GM18507 (cell line): ENCODE measurements at places on chromosomes 4 and X.

- no peak for DNase-seq
These were observed 248.6 kb upstream of the ETNPPL start for GRCh38 chr4:109011241-109012026.

GRCh38 chr4:85854546-85854945 is 379.6 kb downstream of the ARHGAP24 start:
- DNase-seq: no peak

DNA sequence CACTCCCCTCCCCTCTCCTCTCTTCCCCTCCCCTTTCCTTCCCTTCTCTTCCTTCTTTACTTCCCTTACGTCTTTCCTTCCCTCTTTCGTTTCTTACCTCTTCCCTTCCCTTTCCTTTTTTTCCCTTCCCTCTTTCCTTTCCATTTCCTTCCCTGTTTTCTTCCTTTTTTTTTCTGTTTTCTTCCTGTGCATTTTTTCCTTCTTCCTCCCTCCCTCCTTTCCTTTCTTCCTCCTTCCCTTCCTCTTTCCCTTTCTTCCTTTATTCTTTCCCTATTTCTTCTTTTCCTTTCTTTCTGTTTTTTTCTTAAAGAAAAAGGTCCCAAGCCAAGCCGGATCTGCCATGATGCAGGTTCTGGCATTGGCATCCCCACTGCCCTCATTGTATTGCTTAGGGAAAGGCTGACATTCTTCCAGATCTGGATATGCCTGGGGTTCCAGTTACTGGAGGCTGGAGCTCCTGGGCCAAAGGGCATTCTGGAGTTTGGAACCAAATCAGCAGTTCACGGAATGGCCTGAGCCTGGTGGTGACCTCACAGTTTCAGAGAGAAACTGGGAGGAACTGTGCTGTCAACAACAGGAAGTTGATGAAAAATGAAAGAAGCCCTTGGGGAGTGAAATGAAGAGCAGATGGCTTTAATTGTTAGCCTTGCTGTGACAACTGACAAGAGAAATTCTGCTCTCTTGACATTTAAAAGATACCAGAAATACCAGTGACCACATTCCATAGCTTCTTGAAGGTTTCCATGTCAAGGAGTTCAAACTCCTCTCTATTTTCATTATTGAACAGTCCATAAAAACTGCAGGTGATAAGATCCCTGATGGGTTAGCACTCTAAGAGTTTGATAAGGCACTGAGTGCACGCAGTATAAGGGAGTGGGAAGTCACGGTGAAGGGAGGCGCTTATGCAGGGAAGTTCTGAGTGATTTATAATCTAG is 622.1 kb downstream of the SPRY1 start:
- peak; percentile 26 for DNase-seq

DNA sequence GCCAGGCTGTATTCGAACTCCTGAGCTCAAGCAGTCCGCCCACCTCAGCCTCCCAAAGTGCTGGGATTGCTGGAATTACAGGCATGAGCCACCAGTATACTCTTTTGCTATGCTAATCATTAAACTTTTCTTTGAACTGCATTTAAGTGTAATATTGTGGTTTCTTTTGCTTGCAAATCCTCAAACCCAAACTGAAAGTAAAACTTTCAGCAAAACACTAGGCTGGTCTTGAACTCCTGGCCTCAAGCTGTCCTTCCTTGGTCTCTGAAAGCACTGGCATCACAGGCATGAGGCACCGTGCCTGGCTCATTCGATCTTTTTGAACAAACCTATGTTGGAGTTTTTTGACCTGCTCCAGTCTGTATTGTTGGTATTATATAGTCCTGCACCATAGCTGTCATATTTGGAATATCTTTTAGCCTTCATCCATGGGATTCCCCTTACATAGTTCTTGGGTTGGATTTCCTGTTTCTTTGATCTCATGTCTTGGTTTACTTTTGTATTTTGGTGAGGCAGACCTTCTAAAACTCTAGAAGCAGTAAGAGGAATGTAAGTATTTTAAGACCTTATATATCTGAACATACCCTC is 34.1 kb downstream of the MOB1B start:
- no peak for DNase-seq

DNA sequence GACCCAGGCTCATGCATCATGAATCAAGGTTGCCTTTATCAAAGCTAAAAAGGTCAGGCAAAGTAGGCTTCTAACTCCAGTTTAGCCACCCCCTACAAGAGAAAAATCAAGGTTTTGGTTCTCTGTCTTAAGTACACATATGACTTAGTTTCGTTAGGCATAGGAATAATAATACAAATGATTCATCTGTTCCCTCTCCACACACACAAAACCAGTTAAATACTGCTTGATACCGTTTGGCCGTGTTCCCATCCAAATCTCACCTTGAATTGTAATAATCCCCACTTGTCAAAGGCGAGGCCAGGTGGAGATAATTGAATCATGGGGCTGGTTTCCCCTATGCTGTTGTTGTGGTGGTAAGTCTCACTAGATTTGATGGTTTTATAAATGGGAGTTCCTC is 226.2 kb downstream of the HS6ST2 start:
- DNase-seq: no peak

- no peak for DNase-seq
These were observed 7.0 kb downstream of the SMIM14 start for GRCh38 chr4:39631700-39632079.

- no peak for DNase-seq
These were observed 165.7 kb downstream of the KDR start for GRCh38 chr4:54959651-54960116.

DNA sequence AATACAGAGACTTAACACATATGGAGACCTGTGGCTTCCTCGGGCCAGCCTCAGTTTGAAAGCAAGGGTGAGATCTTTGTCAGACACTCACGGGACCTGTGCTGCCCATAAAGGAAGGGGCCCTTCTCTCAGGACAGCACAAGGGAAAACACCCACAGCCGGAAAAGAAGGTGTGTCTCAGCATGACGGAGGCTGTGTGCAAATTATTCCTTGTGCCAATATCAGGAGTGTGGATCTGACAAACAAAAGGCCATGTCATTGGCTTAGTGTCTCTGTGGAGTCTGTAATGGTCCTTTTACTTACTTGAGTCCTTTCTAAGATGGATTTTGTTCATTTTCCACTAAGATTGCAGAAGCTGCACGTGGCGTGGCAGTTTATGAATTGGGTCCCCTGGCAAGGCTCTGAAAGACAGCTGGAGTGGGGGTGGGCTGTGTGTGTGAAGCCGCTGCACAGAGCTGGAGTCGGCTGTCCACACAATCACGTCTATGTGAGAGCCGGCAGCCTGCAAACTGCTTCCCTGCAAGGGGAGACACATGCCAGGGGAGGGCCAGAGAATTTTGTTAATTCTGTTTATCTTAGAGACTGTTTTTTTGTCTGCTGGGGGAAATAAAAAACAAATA is 1.9 kb downstream of the ENPP6 start:
- DNase-seq: no peak

GRCh38 chrX:130878350-130879341 is 24.4 kb downstream of the ENOX2 start:
- no peak for DNase-seq

DNA sequence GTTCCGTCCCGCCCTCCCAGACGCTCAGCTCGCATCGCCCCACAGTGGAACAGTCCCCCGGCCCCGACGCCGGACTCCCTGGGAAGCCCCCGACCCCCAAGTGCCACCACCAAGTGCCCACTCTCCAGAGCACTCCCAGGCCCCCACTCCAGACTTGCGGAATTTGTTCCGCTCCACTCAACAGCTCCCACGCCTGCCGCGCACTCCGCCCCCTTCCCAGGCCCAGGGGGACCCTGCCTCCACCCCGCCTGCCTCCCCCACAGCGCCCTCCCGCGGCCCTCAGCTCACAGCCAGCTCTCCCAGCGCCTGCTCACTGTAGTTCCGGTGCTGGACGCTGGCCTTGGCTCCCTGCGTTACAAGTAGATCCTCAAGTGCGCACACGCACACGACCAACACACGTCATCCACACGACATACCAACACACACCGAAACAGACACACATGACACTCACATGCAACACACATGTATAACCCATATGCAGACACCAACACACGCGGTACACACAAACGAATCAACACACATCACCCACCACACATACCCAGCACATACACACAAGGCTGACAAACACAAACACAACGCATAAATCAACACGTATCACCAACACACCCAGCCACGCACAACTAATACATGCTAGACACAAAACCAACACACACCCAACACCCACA is 8.0 kb downstream of the MSX1 start:
- no peak for DNase-seq

DNA sequence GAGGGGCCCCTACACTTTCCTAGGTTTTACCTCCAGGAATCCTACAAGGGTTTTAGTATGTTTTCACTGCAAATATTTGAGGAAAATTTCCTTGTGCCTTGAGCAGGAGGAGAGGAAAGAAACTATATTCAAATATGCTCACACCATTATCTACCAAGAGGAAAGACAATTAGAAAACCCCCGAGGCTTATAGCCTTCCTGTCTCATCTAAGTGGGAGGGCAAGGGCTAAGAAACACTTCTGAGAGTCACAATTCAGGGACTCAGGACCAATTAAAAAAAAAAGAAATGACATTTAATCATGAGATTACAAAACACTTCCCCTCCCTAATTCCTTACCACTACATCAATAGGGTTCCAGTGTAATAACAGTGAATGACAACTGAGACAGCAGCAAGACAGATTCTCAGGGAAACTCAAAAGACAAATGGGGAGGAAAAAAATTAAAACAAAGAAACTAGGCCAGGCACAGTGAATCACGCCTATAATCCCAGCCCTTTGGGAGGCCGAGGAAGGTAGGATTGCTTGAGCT is 45.6 kb downstream of the ATRX start:
- no peak for DNase-seq
